ENCODE measurements at places on chromosomes 11 and 22. TPM values are rescaled to one million over a fixed set of nuclear protein-coding genes. Genes with fewer than 3 reads are reported as not detected.

Gene C11orf16
- not detected for total RNA-seq

Gene TMPRSS6
- not detected for total RNA-seq

Gene PTDSS2
- 44.2 TPM for total RNA-seq

Gene ALKBH8
- total RNA-seq: 9.8 TPM

Gene ST13
- 249 TPM for total RNA-seq
